ENCODE measurements at places on chromosomes 1 and 21. TPM values are rescaled to one million over a fixed set of nuclear protein-coding genes. Genes with fewer than 3 reads are reported as not detected.

VAV3 gene
- 0.02 TPM for polyA plus RNA-seq

SPRR2G gene
- not detected for polyA plus RNA-seq

GRCh38 chr1:222097588-222097987, 355.7 kb upstream of the DUSP10 start:
- DNase-seq = no peak

- DNase-seq = peak; percentile 49
Measured at GRCh38 chr1:171256940-171257606, 8.8 kb downstream of the FMO1 start.

GRCh38 chr1:73979684-73980083, 218.3 kb downstream of the LRRIQ3 start:
- DNase-seq = no peak

GRCh38 chr1:41486371-41487125, 2.1 kb upstream of the EDN2 start:
- DNase-seq = no peak

DNA sequence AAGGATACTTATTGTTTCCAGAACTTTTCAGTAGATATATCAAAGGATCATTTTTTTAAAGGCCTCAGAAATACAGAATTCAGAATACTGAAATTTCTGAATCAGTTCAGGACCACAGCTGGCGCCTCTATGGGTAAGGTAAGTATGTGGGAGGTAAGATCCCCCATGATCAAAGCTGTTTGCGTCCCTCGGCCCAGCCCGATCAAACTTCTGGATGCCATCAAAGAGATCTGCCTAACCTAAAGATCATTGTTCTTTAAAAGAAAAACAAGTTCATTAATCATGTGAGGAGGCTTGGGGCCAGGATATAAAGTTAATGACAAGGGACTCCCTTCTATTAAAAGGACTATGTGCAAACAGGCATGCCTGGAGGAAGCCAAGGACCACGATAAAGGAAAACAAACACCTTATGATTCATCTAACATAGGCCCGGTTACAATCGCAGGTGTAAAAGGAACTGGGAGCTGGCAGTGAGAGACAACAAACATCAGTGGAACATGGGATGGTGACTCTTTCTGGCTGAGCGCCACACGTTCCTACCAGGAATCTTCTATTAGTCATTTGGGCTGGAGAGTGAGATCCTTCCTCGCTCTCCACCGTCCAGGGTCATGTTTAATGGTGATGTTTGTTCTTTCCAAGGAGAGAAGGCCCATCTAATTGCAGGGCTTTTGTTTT, 2.8 kb upstream of the BACE2 start:
- DNase-seq = no peak

GRCh38 chr1:25549273-25550154, 6.1 kb downstream of the LDLRAP1 start:
- DNase-seq = no peak

IGFN1 gene
- polyA plus RNA-seq = 0.18 TPM

NBPF6 gene
- polyA plus RNA-seq = not detected

- no peak for DNase-seq
Measured at GRCh38 chr1:96978444-96978843, 256.9 kb downstream of the PTBP2 start.

DNA sequence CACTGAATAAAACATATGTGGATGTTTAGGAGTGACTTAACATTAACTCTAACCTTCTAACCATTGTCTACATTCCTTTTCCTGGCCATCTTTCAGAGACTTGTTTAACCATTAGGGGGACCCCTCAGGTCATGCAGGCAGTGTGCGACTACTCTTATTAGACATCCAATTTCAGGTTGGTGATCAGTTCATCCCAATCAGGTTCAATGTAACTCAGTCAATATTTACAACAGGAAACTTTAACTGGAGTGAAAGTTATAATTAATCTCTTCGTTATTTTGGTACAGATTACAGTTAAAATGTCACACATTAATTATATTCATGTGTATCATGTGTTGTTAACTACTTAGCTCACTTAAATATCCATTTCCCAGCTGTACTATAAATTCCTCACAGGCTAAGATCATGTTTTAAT, 68.8 kb upstream of the RGS1 start:
- DNase-seq = peak; percentile 25

DNA sequence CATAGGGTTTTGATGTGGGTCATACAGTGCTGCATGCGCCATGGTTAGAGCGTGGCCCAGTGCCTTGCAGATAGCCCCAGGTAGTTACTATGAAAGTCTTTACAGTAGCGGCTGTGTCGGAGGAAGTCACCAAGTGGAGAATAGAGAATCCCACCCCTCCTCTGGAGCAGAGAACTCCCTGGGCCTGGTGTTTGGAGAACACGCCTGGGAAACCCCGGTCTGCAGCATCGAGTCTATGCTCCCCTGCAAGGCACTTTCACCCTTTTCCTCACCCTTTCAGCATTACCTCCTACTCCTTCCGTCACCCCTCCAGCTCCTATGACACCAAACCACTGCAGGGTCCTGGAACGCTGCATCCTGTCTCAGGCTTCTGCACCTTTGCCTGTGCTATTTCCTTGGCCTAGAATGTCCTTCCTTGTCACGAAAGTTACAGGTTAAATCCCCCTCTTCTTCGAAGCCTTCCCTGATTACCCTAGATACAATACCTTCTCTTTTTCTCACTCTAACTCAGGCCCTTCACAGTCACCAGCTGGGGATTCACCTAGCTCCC, 2.7 kb upstream of the SLC1A7 start:
- no peak for DNase-seq

- DNase-seq = no peak
Measured at GRCh38 chr1:109946511-109946910, 35.9 kb downstream of the CSF1 start.

KCNJ9 gene
- polyA plus RNA-seq = 0.05 TPM

- DNase-seq = no peak
Measured at GRCh38 chr1:109514846-109515245, 5.3 kb upstream of the AMIGO1 start.

NT5C1A gene
- 0.73 TPM for polyA plus RNA-seq

- DNase-seq = no peak
Measured at GRCh38 chr1:56206391-56206790, 373.0 kb downstream of the PLPP3 start.

- no peak for DNase-seq
Measured at GRCh38 chr1:78176448-78176847, 130.7 kb downstream of the GIPC2 start.

DNA sequence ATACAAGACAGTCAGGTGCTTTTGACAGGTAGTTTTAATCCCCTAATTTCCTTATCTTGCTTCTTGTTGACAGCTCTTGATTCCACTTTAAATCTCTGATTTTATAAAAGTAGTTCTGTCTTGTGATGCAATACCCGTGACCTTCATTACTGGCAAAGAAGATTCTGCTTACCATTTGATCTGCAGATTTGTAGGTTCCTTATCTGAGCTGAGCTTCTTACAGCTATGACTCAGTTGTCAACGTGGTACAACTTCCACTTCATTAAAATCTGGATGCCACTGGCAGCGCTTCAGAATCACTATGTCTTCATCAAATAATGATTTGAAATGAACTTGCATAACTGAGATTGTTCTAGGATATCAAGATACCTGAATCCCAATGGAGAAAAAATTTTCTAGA, 543.6 kb upstream of the B3GALT2 start:
- DNase-seq = no peak

MASP2 gene
- not detected for polyA plus RNA-seq

- DNase-seq = no peak
Measured at GRCh38 chr1:230836793-230837192, 31.5 kb downstream of the C1orf198 start.

MMEL1 gene
- polyA plus RNA-seq = 0.16 TPM

S100B gene
- polyA plus RNA-seq = 0.24 TPM

DNA sequence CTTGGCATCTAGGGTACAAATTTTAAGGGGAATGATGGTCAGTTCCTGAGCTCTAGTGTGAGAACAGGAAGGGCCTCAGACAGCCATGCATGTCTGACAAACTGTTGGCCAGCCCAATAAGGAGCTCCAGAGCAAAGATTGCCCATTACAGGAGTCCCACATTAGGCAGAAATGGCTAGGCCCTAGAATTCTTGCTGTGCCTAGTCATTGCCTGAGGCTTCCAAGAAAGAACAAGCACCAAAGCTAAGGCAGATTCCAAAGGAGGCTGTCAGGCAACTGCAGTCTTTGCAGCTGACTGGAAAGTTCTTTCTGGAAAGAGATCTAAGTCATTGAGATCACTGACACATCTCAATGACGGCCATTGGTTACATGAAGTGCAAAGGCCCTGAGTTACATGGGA, 3.9 kb upstream of the STIL start:
- no peak for DNase-seq

MTARC2 gene
- 6.1 TPM for polyA plus RNA-seq

DNA sequence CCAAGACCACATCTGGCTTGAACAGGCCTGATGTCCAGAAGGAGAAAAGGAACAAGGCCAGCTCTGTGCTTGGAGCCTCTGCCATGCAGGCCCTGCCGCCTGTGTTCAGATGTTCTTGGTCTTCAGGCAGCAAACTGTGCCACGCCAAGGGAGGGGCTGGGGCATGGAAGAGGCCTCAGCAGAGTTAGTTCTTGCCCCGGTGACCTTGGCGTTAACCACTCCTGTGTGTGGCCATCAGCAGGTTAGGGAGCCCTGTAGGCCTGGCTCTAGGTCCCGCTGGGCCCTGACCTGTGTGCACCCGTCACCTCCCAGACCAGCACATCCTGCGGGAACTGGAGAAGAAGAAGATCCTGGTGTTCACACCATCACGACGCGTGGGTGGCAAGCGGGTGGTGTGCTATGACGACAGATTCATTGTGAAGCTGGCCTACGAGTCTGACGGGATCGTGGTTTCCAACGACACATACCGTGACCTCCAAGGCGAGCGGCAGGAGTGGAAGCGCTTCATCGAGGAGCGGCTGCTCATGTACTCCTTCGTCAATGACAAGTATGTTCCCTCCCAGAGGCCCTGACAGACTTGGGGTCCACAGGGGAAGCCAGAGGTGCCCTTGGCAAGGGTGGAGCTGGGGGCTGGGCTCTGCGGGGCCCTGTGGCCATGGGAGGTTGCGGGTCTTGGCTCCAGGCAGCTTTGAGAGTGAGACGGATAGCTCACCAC, 7.1 kb downstream of the ZC3H12A start:
- no peak for DNase-seq

GJB5 gene
- not detected for polyA plus RNA-seq

DNA sequence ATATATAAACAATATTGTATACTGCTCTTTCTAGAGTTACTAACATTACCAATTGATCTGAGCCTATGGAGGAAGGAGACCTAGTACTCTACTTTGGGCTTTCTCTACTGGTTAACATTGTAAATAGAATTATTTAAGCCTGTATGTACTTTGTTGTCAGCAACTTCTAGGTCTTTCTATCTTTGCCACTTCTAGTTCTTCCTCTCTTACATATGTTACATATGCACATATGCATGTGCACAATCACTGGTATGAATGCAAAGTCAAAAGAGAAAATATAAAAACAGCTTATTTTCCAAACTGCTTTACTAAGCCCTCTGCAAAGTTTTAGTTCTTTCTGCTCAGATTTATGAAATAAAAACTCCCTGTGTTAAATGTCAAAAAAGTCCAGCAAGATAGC, 84.3 kb downstream of the PTPRC start:
- no peak for DNase-seq

CAMK1G gene
- 15.1 TPM for polyA plus RNA-seq

PEAR1 gene
- 1.7 TPM for polyA plus RNA-seq

CYYR1 gene
- polyA plus RNA-seq = not detected

GRCh38 chr1:108591466-108591865, 31.6 kb downstream of the EEIG2 start:
- DNase-seq = no peak

DNA sequence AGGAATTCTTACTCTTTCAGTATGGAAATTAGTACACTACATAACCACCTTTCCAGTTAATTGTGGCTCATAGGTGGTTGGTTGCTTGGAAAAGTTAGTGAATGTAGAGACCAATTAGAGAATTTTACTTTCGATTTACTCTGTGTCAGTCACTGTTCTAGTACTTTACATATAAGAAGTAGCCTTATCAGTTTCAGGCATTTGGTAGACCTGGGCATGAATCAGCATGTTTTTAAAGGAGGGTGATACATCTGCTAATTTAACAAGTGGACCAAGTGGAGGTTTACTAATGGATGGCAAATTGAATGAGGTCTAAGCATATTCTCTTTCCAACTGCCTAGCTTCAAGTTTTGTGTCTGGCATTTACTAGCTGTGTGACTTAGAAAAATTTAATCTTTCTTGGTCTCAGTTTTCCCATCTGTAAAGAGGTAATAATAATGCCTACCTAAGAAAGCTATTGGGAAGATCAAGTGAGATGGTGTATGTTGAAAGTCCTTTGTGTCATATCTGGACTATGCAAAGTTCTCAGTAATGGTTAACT, 1158.6 kb downstream of the PLA2G4A start:
- DNase-seq = no peak

DNA sequence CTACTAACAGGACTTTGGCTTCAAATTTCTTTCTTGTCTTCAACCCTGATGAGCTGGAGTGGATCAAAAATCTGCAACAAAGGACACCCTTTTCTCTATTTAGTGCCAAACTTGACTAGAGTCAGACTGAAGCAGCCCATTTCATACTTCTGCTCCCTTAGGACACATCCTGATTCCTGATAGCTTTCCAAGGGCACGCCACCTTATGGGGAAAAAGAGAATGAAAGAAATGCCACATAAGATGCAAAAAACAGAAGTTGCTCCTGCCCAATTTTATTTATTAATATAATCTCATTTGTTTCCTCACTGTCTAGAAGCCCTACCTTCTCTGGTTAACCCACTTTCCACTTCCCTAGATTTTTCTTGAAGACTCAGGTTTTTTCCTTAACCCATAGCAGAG, 72.7 kb upstream of the NBPF4 start:
- no peak for DNase-seq

GRCh38 chr1:38041936-38042834, 4.4 kb downstream of the POU3F1 start:
- no peak for DNase-seq

- no peak for DNase-seq
Measured at GRCh38 chr21:38740090-38740489, 65.6 kb upstream of the ETS2 start.

GRCh38 chr1:223341121-223341520, 22.9 kb downstream of the SUSD4 start:
- DNase-seq = no peak

NBPF26 gene
- polyA plus RNA-seq = 13.3 TPM

WLS gene
- polyA plus RNA-seq = 69.0 TPM

- no peak for DNase-seq
Measured at GRCh38 chr1:95013950-95014574, 58.7 kb downstream of the ALG14 start.
